SK-N-DZ (cell line): ENCODE measurements at places on chromosomes 13 and 19.

GRCh38 chr13:33199289-33199850 is 86.2 kb downstream of the STARD13 start:
- no peak for DNase-seq

- DNase-seq, result no peak
These were observed 657 bp downstream of the ZNF550 start for GRCh38 chr19:57559008-57559403.

DNA sequence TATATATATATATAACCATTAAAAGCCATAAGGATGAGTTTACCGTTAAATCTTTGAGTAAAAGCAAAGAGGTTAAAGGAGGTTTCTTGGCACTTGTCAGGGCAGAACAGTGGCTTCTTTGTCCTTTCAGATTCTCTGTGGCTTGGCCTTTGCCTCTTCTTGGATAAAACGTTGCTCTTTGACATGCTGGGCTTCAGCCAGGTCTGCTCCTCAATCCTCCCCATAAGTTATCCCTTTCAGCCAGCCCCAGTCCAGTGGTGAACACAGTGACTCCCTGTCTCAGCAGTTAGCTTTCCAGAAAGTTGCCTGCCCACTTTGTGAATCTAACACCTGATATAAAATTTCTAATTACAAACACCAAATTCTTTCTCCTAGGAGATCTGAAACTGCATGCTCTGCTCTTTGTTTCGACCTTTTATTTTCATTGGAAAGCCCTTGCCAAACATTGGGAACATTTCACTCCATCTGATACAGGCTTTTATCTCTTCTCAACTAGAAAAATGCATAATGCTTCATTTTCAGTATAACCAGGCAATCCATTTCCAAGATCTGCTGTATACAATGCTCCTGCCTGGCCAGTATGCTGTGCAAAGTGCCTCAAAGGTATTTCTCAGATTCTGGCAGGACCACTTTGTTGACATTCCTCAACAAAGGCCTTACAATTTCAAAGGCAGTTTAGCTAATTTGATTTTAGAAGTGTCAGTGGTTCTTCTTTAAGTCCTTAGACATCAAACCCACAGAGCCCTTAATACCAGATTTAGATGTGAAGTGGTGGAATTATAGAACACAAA is 16.2 kb upstream of the MED4 start:
- DNase-seq, result no peak

GRCh38 chr13:60343978-60344377 is 53.0 kb upstream of the TDRD3 start:
- no peak for DNase-seq

- DNase-seq, result no peak
These were observed 21.3 kb upstream of the TINCR start for GRCh38 chr19:5588906-5589676.

- peak; percentile 54 for DNase-seq
These were observed 3.9 kb downstream of the SLC1A5 start for GRCh38 chr19:46784262-46785053.

- peak; percentile 68 for DNase-seq
These were observed 1.7 kb downstream of the IRS2 start for GRCh38 chr13:109784590-109785140.

GRCh38 chr19:17338433-17339078 is 1.2 kb downstream of the GTPBP3 start:
- DNase-seq, result no peak
